ENCODE measurements at places on chromosomes 6 and 20. TPM values are rescaled to one million over a fixed set of nuclear protein-coding genes. Genes with fewer than 3 reads are reported as not detected.
A peak's percentile ranks its signal among the peaks of the same experiment; 100 is the strongest.

The C6orf141 gene
- polyA plus RNA-seq = 2.9 TPM

The MAN1A1 gene
- polyA plus RNA-seq = 11.1 TPM

The RAB23 gene
- polyA plus RNA-seq = 2.7 TPM

The BPIFB2 gene
- polyA plus RNA-seq = not detected

The SAMD3 gene
- 4.4 TPM for polyA plus RNA-seq

The GPLD1 gene
- 0.34 TPM for polyA plus RNA-seq

GRCh38 chr6:15796130-15796771 lies 133.4 kb upstream of the DTNBP1 start:
- no peak for DNase-seq

DNA sequence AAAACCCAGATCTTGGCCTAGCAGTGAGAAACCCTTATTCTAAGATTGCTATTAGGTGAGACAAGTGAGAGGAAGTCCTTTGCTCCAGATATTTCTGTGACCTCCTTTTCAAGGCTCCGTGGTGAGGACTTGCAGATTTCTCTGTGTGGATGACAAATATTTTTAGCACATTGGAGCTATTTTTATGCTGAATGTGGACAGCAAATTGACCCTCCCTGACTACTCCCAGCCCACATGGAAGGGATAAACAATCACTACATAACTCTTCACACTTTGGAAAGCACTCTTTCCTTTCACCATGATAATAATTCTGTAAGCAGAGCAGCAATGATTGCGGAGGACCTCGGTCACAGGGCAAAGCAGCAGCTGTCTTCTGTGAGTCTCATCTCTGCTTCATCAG lies 88.0 kb upstream of the ADGRF1 start:
- DNase-seq = no peak

GRCh38 chr6:10583509-10583901 lies 62.4 kb downstream of the GCNT2 start:
- DNase-seq = no peak

DNA sequence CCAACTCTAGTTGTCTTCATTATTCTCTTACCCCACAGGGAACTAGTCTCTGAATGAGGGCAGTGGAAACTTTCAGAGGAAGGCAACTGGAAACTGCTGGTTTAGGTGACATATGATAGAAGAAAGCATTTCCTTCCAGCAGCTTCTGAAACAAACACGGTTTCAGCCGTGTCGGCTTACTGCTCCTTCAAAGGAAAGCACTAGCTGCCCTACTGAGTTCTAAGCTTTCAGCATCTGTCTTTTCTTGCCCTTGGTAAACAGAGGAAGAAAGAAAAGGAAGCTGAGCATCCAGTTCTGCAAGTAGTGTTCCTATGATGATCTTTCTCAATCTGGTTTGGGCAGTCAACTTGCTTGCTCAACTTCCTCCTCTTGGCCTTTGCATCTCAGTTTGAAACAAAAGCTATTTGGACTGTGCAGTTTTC lies 117.5 kb upstream of the CEP85L start:
- DNase-seq = no peak

GRCh38 chr20:16111172-16111832 lies 461.9 kb downstream of the KIF16B start:
- no peak for DNase-seq

- DNase-seq = peak; percentile 80
Measured at GRCh38 chr6:111642463-111643158, 36.9 kb upstream of the TRAF3IP2 start.

DNA sequence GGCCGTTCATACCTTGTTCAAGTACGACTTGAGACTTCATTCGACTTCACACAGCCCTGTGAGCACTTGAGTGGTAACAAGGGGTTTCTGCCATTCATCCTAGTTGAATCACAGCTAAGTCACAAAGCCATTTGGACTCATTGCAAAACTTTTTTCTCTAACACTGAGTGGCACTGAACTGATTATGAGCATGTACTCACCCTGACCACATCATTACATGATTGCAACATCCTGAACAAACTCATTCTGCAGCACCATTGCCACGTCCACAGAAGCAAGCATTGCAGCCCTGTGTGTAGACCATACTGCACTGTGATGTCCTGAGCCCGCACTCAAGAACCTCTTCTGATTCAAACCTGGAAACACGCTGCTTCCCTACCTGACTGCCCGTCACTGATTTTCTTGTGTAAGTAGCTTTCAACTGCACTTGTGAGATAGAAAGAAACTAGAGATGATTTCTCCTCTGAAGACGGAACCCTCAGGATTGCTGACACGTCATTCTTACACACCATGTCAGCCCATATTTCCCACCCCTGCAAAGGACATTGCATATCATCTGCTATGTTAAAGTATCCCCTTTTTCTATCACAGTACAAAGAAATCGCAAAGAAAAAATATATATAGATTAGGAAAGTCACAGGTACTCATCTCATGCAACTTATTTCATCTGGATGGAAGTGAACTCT lies 81.6 kb downstream of the C6orf118 start:
- DNase-seq = no peak

DNA sequence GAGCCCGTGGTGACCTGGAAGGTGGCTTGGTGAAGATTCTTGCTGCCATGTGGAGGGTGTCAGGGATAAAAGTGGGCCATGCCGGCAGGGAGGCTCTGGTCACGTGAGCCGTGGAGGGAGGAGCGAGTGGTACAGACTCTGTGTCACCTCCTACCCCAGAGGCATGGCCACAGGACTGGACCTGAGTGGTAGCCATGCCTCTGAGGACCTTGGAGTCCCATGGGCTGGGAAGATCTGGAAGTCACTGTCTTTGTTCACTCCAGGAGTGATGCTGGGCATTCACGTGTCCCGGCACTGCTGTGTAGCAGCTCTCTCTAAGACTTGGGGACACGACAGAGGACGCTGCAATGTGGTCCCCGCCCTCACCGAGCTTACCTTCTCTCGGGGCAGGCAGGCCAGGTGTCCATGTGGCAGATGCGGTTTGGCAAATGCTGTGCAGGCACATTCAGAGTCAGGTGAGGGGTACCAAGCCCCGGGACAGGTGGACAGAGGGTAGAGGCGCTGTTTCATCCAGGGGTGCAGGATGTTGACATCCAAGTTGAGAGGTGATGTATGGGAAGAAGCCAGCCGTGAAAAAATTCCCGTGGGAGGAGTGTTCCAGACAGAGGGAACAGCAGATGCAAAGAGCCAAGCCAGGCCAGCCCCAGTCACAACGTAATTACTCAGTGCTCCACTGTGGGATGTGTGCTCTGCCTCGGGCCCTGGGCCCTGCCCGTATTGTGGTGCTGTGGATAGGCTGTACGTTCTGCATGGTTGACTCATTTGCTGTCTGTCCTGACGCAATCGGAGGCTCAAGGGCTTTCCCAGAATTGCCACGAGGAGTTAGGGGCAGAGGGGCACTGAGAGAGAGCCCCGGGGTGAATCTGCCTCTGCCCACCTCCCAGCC lies 307.8 kb downstream of the TAF4 start:
- no peak for DNase-seq

DNA sequence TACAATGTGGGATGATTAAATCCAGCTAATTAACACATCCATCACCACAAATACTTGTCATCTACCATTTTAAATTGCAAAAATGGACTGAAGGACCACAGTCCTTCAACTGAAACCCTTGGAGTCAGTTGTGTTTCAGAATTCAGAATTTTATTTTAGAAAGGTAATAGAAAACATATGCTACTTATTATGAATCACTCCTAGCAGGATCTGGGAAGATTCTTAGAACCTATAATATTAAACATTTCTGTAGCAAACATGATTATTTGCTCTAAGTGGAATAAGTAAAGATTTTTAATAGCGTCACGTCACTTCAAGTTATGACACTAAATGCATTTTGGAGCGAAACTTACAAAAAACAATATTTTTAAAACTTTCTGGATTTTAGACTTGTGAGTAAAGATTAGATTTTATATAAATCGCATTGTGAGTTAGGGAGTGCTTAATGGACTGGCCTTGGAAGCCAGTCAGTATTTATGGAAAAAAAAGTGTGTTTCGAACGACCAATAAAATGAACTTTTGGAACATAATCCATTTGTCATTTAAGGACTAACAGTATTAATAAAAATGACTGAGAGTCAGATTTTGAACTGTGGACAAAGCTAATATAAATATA lies 71.8 kb upstream of the PHACTR2 start:
- DNase-seq = no peak

GRCh38 chr6:4928426-4928825 lies 75.4 kb downstream of the RPP40 start:
- DNase-seq = no peak

DNA sequence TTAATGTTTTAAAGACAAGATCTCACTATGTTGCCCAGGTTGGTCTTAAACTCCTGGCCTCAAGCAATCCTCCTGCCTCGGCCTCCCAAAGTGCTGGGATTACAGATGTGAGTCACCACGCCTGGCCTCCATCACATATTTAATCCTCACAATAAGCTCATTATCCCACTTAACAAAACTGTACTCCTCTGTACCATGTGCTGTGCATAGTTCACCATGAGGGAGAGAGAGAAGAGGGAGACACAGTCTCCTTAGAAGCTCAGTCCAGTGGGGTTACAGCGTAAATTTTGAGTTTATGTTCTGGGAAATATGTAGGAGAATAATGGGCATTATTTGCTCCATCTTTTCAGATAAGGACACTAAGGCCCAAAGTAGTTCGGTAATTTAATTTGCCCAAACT lies 7.9 kb upstream of the CPNE5 start:
- DNase-seq = no peak
